GM13977 (cell line): ENCODE measurements at places on chromosomes 12 and 14.

DNA sequence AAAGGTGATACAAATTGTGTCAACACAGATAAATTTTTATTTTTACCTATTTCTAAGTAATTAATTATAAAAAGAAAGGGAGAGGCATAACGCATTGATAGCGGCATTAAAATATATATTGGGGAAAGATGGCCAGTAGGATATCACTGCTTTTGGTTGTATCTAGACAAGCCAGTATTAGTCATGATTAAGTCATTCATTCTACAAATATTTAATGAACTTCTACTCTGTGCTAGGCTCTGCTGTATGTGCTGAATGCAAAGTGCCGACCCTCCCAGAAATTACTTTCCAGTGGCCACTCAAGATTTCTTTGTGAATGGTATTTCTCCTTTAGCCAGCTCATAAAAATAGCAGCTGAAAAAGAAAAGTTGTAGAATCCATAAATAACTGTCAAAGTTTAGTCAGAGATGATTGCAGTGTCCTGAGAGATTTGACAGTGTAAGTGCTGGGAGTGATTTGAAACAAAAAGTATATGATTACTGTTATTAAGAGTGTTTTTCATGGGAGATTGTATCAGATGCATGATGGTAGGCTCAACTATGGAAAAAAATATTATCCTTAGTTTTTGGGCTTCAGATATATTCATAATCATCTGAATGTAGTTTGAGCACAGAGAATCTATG, 133.2 kb downstream of the MGAT4C start:
- DNase-seq: no peak

GRCh38 chr12:21144309-21144708, 13.3 kb downstream of the SLCO1B1 start:
- DNase-seq: no peak

GRCh38 chr14:68463299-68463698, 329.6 kb downstream of the ZFP36L1 start:
- no peak for DNase-seq

DNA sequence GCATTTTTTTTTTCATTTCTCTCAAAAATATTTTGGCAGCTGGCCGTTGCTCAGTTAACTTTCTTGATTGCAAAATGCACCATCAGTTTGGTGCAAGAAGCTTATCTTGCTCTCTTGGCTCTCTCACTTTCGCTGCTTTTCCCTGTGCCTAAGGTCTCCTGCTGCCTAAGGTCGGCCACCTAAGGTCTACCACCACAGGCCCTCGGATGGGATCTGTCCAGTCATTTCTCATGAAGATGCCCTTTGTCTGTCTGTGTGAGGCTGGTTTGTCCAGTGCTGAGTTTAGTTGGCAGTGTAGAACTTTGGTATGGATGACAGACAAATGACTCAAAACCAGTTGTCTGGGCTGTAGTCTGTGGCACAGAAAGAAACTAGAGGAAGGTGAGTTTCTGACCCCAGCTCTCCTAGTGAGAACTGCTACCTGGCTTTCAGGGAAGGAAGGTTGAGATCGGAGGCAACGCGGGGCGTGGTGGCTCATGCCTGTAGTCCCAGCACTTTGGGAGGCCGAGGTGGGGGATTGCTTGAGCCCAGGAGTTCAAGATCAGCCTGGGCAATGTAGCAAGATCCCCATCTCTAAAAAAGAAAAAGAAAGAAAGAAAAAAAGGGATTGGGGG, 2.6 kb downstream of the MLXIP start:
- no peak for DNase-seq

- no peak for DNase-seq
Measured at GRCh38 chr12:124449623-124450375, 117.6 kb downstream of the NCOR2 start.

DNA sequence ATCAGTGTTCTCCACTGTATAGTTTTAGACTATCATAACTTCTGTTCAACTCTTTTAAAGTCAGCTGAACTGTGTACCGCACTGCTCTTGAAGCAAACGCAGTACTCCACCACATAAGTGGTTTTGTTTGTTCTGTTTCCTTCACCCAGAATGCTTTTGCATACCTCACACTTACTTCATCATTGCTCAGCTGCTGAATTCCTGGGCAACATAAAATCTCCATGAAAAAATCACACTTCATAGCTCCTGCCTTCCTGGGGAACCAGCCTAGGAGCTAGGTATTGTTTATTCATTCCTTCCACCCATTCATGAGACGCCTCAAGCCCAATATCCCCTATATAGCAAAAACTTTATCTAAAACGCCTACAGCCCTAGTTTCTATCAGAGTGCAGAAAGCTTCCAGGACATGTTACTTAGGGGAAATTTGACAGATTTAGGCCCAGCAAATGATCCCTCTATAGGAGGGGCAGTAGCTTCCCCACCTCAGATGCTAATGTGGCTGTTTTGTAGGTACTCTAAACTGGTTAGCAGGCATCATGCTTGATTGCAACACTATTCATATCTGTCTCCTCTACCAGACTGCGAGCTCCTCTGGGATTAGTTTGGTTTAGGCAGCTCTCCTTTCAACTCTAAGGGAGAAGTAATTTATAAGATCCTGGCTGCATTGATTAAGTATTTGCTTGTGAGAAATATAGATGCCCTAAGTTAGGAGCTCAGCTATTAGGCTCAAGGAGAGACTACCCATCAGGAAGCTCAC, 44.5 kb downstream of the LRRC9 start:
- no peak for DNase-seq
